Urinary bladder (tissue), 4 donors: ENCODE measurements at places on chromosomes 12 and 14.

DNA sequence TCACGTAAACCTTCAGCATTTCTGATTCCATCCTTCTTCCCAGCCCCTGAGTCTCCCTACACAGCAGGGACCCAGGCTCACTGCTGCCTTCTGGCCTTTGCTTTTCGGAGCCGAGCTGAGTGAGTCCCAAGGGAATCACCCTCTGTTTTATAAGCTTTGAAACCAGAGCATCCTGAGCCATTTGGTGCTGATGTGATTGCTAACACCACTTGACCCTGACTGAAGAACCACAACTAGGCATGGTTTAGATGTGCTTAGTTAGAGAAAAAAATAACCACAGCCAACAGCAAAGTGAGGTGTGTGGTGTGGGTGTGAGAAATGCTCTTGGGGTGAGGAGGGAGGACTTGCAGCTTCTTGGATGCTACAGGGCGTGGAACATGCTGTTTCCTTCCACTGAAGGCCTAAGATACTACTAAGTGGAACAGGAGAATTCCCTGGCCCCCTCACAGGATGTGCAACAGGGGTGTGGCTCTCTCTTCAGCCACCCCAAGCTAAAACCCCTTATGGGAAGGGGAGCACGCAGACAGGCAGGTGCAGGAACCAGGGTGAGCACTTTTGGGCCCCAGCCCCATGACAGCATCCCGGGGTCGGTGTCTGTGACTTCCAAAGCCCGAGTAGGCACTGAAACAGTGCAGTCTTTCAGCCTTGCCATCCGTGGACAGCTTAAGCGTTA, at the start of gene TC2N:
TSS of gene TC2N (minus strand) at position 221 of the 673 bp plus-strand sequence. CDS start 53,767 bp downstream, outside the sequence.
- no peak for DNase-seq

DNA sequence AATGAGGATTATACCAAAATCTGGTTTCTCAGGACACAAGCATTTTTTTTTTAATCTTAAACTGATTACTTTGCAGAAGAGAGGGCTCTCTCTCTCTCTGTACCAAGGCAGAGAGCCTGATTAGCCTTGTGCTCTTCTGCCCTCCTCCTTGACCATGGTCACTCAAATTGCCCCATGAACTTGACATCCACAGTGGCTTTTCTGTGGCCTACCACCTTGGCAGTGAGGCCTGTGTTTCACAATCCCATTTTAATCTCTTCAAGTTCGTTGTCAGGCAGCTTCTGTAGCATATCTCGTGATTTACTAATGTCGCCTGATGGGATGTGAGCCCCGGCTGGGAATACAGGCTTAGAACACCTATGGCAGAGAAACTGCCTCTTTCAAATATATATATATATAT, 30.7 kb upstream of the PWP1 start:
- no peak for DNase-seq

- DNase-seq = no peak
These were observed 14.3 kb downstream of the YBX3 start for GRCh38 chr12:10708862-10709261.

DNA sequence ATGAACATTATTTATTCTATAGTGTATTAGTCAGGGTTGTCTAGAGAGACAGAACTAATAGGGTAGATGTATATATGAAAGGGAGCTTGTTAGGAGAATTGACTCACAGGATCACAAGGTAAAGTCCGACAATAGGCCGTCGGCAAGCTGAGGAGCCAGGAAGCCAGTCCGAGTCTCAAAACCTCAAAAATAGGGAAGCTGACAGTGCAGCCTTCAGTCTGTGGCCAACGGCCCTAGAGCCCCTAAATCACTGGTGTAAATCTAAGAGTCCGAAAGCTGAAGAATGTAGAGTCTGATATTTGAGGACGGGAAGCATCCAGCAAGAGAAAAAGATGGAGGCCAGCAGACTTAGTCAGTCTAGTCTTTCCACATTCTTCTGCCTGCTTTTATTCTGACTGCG, 912.2 kb downstream of the FLRT2 start:
- no peak for DNase-seq

- DNase-seq = no peak
These were observed 8.6 kb downstream of the RAB5B start for GRCh38 chr12:55982319-55982936.

GRCh38 chr14:61458766-61459165, 137.4 kb downstream of the PRKCH start:
- DNase-seq = no peak

DNA sequence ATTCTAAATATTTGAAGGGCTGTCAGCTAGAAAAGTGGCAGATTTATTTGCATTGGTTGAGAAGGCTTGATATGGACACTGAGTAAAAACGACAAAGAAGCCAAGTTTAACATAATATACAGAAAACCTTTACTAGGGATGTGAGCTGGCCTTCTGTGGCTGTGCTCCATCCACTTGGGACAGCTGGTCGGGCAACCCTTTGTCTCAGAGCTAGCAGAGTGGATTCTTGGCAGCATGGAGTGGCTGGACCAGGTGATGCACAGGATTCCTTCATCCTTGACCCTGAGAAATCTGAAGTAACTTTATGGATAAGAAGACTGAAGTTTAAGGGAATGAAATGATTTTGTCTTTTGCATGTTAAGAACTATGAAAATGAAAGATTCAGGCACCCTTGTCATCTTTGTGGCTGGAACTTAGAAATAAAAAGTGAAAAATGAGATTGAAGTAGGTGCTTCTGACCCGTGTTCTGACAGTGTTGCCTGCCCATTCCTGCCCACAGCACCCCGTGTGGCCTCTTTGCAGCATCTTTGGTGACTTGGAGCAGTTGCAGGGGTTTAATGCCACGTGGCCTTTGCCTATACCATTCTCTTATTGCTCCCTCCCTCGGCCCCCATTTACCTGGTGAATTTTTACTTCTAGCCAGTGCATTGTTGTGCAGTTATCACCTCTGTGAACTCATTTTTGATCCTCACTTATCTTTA, 32.6 kb downstream of the PELI2 start:
- no peak for DNase-seq

GRCh38 chr12:52641468-52641867, 10.5 kb downstream of the KRT2 start:
- DNase-seq = no peak

- DNase-seq = no peak
These were observed 1.8 kb downstream of the KRR1 start for GRCh38 chr12:75509621-75510020.

DNA sequence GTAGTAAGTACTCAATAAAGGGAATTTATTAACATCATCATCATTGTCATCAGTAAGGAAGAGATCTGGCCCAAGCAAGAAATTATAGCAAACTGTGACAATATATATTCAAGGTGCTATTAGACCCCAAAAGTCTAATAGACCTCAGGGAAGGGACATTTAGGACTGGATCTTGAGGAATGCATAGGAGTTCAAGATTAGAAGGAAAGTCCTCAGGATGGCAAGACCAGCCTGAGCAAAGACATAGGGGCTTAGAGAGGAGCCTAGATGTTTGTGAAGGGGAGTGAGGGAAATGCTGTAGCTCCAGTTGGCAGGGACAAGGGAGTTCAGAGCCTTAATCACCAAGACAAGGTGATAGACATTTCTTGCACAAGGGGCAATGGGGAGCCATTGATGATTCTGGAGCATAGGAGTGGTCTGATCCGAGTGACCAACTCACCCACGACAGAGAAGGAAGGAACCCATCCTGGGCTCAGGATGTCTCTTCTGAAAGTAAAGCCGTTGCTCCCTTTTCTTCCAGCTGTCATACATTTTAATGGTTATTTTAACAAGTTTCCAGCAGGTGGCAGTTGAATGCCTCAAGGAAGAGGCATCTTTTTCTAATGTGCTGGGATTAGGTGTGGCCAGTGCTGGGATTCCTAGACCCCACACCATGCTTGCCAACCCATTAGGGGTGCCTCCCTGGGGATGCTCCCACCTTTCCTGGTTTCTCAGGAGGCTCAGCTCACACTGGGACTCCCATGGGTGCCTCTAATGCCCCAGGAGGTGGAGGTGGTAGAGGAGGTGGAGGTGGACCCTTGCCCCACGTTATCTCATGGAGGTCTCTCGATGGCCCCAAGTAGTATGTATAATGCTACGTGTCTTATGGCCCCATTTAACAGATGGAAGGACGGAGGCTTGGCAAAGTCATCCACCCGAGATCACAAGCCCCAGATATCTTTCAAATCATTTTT, 37.8 kb downstream of the PHETA1 start:
- no peak for DNase-seq
